ENCODE measurements at places on chromosomes 5 and 9.

- DNase-seq = peak; percentile 10
Measured at GRCh38 chr5:133155326-133155969, 103.6 kb downstream of the HSPA4 start.

DNA sequence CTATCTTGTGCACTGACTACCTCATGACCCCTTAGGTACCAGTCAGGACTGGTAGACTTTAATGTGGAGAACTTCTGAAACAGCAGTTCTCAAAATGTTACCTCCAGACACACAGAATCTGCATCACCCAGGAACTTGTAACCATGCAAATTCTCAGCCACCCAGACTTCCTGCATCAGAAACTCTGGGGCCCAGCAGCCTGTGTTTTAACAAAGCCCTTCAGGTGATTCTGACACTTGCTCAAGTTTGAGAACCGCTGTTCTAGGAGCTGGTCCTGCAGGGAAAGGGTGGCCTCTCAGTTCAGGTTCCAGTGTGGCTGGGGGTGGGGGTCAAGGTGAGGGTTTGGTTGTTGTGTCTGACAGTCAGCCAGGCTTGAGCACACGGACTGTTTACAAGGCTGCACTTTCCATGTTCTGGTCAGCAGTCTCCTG, 28.4 kb downstream of the ZFP62 start:
- no peak for DNase-seq

- peak; percentile 9 for DNase-seq
Measured at GRCh38 chr9:105425816-105426433, 21.9 kb upstream of the FSD1L start.

DNA sequence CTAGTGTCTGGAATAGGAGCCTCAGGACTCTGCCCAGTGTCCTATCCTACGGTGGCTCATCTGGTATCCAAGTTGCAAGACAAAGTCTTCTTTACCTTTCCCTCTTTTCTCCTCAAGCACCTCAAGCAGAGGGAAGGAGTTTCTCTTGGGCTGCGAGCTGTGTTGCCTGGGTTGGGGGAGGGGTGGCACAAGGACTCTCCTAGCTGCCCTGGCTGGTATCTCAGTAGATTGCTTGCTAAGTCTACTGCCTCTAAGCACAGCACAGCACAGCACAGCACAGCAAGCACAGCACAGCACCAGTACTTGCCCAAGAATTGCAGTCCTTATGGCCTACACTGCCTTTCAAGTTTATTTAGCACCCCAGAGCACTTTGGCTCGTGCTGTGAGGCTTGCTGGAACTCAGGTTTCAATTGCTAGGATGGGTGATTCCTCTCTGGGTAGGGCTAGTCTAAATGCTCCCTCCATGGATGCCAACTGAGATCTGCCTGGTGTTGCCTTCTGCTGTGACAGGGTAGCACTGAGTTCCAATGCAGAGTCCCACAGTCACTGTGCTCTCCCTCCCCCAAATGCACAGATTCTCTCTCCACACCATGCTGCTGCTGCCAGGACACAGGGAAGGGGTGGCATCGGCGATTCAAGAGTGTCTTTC, 213.1 kb upstream of the POU5F2 start:
- DNase-seq = no peak

DNA sequence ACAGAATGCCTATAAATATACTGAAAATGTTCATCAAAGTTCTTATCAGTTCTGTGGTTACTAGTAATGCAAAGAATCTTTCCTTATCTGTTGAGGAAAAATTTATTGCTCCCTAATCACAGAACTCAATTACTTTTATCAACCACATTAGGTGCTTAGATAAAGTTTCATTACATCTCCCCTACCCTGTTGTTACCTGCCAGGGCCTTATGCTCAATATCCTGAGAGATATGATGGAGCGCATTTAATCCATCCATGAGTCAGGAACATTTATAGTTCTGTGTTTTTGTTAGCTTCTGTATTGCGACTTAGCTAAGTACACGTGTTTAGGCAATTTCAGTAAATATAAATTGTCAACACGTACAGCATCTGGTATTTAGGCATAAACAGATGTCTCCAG, 164.3 kb upstream of the ST8SIA4 start:
- no peak for DNase-seq
